ENCODE measurements at places on chromosomes 13 and 19.

DNA sequence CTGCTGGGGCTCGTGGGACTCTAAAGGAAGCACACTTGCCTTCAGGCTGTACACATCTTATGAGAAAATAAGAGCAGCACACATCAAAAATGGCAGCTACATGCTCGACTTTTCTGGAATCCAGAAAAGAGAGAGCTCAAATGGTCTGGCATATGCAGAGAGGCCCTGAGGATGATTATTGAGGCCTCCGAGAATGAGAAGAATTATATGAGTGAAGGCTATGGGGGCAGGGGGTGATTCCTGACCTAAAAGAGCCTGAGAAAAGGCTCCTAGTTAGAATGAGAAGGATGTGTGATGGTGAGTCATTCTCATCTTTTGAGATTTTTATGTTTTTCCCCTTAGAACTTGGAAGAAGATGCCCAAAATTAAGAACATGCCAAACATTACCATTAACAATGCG is 97.1 kb downstream of the HSPH1 start:
- DNase-seq: no peak

GRCh38 chr19:40578442-40578908 is 1.8 kb downstream of the SHKBP1 start:
- DNase-seq: peak; percentile 75

DNA sequence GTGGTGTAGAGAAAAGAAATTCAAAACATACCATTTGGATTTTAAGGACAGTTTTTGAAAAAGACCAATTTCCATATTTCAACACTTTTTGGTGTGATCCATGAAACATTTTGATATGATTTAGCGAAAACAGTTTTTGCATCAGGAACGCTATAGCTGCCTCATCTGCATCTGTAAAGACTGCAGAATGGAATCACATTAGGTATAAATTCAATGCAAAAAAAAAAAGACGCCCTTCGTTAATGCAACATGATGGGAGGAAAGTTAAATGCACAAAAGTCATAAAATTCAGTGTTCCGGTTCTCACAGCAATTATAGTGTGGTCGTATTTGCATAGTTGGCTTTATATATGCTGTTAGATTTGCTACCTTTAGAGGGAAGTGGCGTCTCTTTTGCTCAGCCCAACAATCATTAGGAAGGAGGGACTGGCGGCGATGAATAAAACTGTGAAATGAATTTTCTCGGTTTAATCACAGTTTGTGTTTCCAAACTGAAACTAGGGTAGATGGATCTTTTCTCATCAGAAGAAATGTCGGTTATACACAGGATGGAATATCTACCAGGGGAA is 215.7 kb downstream of the TEX29 start:
- DNase-seq: no peak

DNA sequence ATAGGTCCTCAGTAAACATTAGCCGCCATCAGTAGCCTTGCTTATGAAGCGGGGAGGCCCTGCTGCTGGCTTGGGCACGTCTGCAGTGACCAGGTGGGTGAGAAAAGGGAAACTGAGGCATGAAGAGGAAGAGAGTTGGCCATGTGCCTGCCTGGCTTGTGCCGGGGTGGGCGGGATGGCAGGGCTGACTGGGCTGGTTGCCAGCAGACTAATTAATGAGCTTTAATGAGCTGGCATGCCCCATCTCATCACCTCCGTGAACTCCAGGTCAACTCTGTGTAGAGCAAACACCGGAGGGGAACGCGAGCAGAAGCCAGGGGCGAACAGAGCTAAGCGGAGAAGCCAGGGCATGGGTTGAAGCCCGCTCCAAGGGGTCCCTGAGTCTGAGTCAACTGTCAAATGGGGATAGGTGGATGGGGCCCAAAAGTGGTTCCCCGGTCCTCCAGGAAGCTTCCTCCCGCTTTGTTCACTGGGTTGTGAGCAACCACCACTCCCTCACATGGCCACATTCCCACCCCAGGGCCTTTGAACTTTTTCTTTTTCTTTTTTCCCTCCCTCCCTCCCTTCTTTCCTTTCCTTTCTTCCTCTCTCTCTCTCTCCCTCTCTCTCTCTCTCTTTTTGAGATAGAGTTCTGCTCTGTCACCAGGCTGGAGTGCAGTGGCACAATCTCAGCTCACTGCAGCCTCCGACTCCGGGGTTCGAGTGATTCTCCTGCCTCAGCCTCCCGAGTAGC is 8.7 kb downstream of the NR2F6 start:
- DNase-seq: no peak

DNA sequence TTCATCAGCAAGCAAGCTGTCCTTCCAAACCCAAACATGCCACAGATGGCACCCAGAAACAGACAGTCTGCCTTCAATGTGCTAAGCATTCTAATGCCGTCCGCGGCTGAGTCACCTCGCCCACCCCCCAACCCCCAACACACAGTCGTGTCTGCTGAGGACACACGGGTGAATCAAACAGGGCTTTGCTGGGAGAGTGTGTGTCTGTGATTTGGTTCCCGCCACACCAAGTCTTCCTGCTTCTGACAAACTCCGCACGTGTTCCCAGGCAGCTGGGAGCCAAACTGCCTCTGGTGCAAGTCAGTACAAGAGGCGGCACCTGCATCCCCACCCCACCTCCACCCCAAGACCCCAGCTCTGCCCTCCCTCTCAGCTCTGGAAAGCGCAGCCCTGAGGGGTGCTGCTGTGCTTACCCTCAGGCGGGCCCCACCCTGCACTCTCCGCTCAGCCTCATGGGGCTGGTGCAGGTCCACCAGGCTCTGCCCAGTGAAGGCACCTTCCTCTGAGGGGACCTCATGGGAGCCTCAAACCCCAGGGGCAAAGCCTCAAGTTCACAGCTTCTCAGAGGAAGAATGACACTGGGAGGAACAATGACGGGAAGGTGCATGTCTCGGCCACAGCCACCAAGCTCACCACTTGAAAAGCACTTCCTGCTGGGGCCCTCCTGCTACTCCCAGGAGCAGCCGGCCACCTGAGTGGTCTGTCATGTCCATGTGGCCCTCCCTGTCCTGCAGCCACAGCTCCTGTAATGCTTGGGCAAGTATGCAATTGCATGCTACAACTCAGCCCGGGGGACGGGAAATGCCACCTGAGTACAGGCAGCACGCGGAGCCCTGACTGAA is 15.0 kb upstream of the SLC35E1 start:
- DNase-seq: no peak

DNA sequence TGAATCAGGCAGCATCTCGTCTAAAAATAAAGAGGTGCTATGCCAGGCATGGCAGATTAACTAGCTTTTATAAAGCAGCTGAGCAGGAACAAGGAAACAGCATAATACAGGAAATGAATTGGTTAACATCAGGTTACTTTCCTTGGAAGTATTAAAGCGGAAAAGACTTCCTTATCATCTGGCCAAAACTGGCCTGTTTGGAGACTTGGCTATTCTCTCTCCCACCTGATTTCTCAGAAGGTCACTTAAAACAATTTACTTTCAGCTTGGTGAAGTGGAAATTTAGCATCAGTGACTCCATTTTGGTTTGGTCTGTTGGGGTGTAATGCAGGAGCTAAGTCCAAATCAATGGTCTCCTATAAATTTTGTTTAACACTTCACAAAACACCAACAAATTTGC is 191.6 kb downstream of the NUFIP1 start:
- no peak for DNase-seq

GRCh38 chr19:52231154-52231910 is 38.1 kb upstream of the ZNF766 start:
- no peak for DNase-seq

DNA sequence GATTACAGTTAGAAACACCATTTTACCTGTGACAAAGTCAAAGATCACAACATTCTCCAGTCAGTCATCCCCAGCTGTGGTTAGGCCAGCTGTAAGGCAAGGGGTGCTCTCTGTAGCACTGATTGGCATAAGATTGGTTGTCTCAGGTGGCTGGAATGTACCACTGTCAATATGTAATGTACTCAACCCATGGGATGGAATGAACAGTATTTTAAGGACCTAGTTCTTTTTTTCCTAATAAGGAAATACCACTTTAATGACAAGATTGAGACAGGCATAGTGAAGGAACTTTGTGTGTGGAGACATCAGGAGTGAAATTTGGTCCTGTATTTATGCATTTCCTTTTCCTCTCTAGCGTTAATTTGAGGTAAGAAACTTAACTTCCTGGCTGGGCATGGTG is 310.7 kb downstream of the ITGBL1 start:
- no peak for DNase-seq

DNA sequence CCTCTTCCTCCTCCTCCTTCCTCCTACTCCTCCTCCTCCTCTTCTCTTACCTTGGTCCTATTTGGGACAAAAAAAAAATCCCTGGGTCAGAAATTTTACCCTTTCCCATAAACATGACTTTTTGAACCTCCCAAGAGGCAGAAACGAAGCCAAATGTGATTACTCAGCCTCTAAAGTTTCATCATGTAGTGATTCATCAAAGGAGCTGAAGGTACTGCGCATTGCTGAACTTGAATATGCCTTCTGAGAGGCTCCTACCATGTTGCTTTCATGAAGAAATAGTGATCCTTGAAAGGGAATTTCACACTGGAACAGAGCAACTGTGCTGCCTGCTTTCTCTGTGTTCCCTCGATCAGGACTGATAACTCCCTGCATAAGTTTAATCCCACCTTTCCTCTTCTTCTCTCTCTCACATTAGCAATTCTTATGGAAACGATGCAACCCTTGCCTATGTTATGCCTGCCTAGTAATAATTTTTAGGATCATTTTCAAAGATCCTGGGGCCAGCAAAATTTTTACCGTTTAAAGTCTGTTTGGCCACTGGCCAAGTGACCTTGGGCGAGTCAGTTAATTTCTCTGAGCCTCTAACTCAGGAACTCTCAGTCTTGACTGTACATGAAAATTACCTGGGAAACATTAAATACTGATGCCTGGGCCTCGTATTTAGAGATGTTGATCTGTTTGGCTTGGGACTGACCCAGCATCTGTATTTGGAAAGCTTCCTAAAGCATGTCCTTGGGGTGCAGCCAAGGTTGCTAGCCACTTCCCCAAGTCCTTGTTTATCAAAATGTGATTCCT is 149.5 kb downstream of the DCT start:
- DNase-seq: no peak

DNA sequence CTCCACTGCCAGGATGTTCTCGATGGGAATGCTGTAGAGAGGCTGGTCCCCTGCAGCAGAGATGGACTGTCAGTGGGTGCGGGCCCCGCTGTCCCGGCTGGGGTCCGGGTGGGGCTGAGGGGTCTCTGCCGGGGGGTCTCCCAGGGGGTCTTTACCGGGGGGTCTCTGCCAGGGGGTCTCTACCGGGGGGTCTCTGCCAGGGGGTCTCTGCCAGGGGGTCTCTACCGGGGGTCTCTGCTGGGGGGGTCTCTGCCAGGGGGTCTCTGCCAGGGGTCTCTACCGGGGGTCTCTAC is 25.7 kb upstream of the C13orf46 start:
- DNase-seq: no peak
